ENCODE measurements at places on chromosomes 4 and X. TPM values are rescaled to one million over a fixed set of nuclear protein-coding genes. Genes with fewer than 3 reads are reported as not detected.

GRCh38 chr4:177239878-177240277 lies 69.8 kb upstream of the NEIL3 start:
- H3K4me1 ChIP-seq = no peaks in the 10 kb centered on the region
- no peaks in the 10 kb centered on the region for H3K27me3 ChIP-seq
- DNase-seq = no peak
- H3K27ac ChIP-seq = no peak overlapping the region
- H3K36me3 ChIP-seq = no peaks in the 10 kb centered on the region

DNA sequence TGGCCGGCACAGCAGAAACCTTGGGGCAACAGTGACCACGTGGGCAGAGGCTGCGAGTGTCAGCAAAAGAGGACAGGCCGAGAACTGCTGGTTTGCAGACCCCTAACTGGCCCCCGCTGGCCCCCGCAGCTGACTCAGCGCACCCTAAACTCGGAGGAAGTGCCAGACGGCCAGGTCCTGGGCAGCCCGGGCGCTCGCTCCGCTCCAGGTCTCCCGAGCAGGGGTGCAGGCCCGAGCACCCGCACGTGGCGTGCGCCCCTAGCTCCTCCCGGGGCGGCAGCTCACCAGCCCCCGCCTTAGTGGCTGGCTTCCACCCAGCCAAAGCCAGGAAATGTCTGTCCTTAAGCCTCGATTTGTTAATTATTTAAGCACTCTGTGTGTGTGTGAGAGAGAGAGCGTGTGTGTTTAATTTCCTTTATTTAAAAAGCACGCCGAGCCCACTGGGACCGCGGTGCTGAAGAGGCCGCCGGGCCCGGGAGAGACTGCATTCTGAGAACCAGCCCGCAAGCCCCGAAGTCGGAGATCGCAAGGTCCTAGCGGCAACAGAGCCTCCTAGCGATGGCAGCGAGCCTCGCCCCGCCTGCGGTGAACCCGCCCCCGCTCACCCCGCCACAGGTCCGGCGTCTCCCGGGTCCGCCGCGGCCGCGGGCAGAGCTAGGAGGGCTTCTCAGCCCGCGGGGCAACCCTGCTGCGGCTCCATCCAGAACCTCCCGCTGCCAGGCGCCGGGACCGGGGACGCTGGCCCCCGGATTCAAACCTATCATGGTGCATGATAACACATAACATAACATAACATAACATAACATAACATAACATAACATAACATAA lies 45.9 kb upstream of the CDKN2AIP start:
- peaks cover 11% of the 10 kb centered on the region for H3K27me3 ChIP-seq
- H3K27ac ChIP-seq = peak overlapping the region; percentile 21
- H3K4me3 ChIP-seq = peak overlapping the region; percentile 68
- peaks cover 10% of the 10 kb centered on the region for H3K4me1 ChIP-seq

LRAT gene
- not detected for total RNA-seq

PRKG2 gene
- 0.74 TPM for total RNA-seq

GRCh38 chr4:155600244-155600643 lies 66.4 kb upstream of the GUCY1A1 start:
- peaks cover 11% of the 10 kb centered on the region for H3K4me1 ChIP-seq
- H3K27me3 ChIP-seq = no peaks in the 10 kb centered on the region
- H3K36me3 ChIP-seq = no peaks in the 10 kb centered on the region
- no peak overlapping the region for H3K4me3 ChIP-seq
- no peak overlapping the region for H3K27ac ChIP-seq

DNA sequence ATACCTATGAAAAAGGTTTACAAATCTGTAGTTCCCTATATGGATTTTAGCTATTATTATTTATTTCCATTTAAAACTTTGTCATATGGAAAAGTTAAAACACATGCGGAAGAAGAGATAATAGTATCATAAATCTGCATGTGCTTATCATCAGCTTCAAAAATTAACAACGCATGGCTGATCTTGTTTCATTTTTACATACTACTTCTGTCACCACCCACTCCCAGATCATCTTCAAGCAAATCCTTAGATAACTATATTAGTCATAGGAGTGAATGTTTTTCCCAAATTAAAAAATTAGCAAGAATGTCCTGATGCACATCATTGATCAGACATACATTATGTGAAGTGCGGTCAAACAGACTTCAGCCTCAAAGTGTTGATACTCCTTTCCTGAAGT lies 24.6 kb upstream of the MOB1B start:
- DNase-seq = no peak
- H3K27me3 ChIP-seq = no peaks in the 10 kb centered on the region
- no peak overlapping the region for H3K4me3 ChIP-seq

DNA sequence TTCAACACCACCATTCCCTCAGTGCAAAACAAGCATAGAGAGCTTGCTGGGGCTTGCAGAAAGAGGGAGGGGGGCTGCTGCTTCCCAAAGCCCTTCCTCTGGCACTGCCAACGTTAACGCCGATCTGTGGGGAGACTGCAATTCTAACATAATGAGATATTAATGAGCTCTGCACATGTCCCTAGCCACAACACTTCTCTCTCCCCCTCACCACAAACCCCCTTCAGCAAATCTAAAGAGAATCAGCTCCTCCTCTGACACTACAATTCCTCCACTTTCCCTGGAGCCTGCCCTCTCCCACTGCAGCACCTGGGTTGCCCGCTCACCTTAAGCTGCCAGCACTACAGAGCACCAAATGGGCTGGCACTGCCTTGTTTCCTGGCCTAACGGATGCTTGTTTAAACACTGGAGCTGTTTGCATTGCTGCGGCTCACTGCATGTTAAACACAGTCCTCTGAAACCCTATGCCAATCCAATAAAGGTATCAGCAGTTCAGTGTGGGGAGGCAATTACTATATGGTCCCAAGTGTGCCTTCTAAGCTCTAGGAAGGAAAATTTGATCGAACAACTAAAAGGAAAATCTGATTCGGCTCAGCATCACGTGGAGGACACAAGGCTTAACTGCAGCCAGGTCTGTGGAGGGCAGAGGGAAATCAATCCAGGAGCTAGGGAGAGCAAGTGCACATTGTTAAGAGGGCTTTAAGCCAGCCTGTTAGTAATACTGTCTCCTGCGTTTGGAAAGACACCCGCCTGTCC lies 232.4 kb downstream of the MAML3 start:
- H3K36me3 ChIP-seq = no peaks in the 10 kb centered on the region
- peaks cover 78% of the 10 kb centered on the region for H3K4me1 ChIP-seq
- no peak for DNase-seq
- H3K27ac ChIP-seq = peak overlapping the region; percentile 89
- H3K27me3 ChIP-seq = no peaks in the 10 kb centered on the region

GRCh38 chr4:53066155-53066554 lies 204.0 kb downstream of the RASL11B start:
- no peaks in the 10 kb centered on the region for H3K27me3 ChIP-seq
- H3K36me3 ChIP-seq = no peaks in the 10 kb centered on the region
- no peak overlapping the region for H3K4me3 ChIP-seq
- H3K27ac ChIP-seq = no peak overlapping the region
- no peaks in the 10 kb centered on the region for H3K4me1 ChIP-seq

DNA sequence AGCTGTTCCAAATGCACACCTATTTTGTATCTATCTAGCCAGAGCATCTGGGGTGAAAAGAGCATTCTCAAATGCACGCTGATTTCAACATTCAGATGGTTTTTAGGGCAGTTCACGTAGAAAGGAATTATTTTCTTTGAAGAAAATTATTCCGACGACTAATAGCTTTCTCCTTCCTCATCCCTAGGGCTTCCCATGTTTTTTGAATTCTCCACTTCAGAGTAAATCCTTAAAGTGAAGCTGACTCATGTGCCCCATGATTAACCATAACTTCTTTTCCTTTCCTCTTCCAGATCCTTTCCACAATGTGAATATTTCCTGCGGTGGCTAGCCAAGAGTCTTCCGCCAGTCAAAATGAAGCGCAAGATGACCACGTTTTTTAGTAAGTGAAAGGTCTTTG lies 86.7 kb upstream of the PDHA1 start:
- no peak overlapping the region for H3K27ac ChIP-seq
- DNase-seq = no peak
- H3K4me1 ChIP-seq = no peaks in the 10 kb centered on the region
- H3K4me3 ChIP-seq = no peak overlapping the region
- no peaks in the 10 kb centered on the region for H3K36me3 ChIP-seq

DNA sequence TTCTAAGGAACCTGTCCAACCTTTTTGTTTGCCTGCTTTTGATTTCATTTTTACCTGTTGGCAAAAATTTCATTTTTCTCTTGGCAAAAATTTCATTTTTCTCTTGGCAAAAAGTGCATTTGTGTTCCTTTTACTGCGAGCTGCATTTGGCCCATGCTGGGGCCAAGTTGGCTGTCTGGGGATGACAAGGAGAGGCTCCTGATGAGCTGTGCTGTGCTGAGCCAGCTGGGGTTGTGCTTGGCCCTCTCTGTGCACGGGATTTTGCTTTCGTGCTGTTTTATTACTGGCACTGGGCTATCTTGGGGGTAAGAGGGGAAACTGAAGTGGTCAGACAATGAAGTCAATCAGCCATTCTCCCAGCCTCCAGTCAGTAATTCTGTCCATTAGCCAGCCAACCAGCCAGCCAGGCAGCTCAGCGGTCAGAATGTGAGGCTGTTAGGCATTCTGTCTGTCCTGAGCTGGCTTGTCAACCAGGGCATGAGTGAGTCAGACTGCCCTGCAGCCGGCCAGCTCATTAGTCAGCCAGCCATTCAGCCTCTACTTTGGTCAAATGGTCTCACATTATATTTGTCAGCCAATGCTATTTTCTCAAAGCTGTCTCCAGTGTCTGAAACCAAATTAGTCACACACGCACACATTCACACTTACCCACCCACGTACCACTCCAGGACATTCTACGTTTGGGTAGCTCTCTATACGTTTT lies 56.9 kb upstream of the PRPS1 start:
- no peak overlapping the region for H3K27ac ChIP-seq
- no peaks in the 10 kb centered on the region for H3K27me3 ChIP-seq
- H3K4me3 ChIP-seq = no peak overlapping the region
- no peaks in the 10 kb centered on the region for H3K36me3 ChIP-seq

DNA sequence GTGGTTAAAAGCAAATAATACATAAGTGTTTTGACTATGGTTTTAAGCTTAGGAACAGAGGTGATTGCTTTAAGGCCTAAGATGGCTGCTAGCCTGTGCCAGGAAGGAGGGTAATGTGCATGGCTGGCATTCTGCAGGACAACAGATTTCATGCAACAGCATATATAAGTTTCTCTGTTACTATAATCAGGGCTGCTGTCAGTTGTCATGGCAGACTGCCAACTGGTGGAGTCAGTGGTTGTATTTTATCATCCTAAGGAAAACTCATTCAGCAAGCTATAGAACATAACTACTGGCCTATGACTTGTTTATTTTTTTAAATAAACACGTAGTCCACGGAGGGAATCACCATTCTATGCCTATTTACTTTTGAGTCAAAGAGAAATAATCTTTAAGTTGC lies 77.7 kb upstream of the DCAF8L1 start:
- DNase-seq = no peak
- no peaks in the 10 kb centered on the region for H3K4me1 ChIP-seq
- H3K27me3 ChIP-seq = no peaks in the 10 kb centered on the region
- no peak overlapping the region for H3K4me3 ChIP-seq
- H3K36me3 ChIP-seq = no peaks in the 10 kb centered on the region

DNA sequence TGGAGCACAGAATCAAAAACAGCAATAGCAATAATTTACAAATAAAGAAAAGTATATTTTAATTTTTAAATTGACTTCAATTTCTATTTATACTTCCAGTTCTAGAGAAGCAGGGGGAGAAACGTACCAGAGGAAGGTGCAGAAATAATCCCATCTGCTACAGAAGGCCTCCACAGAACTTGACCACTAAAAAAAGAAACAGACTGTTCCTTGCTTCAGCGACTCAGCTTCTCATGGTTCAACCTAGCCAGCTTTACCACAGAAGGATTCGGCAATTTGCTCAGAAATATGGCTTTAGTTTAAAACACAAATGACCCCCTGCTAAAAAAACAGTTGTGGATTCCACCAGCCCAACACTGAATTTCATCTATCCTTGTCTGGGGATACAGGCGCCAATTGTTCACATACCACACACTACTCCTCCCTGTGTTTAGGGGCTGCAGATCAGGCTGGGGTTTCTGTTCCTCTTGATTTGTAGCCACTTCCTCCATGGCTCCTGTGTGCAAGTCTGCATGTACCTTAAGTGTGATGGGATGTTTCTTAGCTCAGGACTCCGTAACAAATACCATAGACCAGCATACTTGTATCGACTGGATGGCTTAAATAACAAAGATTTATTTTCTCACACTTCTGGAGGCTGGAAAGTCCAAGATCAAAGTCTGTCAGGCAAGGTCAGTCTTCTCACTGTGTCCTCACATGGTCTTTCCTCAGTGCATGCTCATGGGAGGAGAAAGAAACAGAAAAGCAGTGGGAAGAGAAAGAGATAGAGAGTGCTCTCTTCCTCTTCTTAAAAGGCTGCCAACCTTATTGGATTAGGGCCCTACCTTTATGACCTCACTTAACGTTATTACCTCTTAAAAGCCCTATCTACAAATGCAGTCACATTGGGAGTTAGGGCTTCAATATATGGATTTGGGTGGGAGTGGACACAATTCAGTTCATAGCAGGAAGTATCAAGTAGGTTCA lies 79.1 kb downstream of the AMOT start:
- no peak overlapping the region for H3K27ac ChIP-seq
- no peaks in the 10 kb centered on the region for H3K4me1 ChIP-seq
- DNase-seq = no peak
- no peak overlapping the region for H3K4me3 ChIP-seq
- H3K27me3 ChIP-seq = no peaks in the 10 kb centered on the region

NUP54 gene
- total RNA-seq = 18.0 TPM

DNA sequence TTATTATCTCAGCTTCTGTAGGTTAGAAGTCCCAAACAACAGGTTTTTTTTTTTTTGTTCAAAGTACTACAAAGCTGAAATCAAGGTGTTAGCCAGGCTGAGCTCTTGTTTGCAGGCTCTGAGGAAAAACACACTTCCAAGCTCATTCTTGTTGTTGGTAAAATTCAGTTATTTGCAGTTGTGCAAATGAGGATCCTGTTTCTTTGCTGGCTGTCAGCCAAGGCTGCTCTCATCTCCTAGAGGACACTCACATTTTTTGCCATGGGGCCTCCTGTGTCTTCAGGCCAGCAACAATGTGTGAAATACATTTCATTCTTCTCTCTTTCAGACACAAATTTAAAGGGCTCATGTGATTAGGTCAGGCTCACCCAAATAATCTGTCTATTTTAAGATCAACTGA lies 60.3 kb upstream of the HSD17B10 start:
- H3K4me3 ChIP-seq = no peak overlapping the region
- H3K27me3 ChIP-seq = no peaks in the 10 kb centered on the region
- H3K4me1 ChIP-seq = no peaks in the 10 kb centered on the region
- H3K27ac ChIP-seq = no peak overlapping the region
- DNase-seq = no peak

ZIC3 gene
- not detected for total RNA-seq

TBC1D9 gene
- 11.4 TPM for total RNA-seq

DNA sequence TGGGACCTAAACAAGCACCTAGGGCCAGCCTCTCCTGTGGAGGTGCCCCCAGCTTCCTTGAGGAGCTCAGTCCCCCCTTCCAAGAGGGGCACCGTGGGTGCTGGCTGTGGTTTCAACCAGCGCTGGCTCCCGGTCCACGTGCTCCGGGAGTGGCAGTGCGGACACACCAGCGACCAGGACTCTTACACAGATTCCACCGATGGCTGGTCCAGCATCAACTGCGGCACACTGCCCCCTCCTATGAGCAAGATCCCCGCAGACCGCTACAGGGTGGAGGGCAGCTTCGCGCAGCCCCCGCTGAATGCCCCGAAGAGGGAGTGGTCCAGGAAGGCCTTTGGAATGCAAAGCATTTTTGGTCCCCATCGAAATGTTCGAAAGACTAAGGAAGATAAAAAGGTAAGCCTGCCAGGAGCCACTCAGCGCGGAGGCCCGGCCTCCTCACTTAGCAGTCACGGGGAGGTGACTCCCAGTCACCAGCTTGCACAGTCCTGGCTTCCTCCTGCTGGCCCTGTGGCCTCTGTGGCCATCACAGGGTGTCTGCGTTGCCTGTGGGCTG lies 24.9 kb downstream of the RGS12 start:
- DNase-seq = no peak
- no peaks in the 10 kb centered on the region for H3K27me3 ChIP-seq
- H3K4me1 ChIP-seq = peaks cover 48% of the 10 kb centered on the region
- peaks cover 24% of the 10 kb centered on the region for H3K36me3 ChIP-seq
- no peak overlapping the region for H3K27ac ChIP-seq
